ENCODE measurements at places on chromosomes 2 and 18. TPM values are rescaled to one million over a fixed set of nuclear protein-coding genes. Genes with fewer than 3 reads are reported as not detected.

The TTC27 gene
- 24.6 TPM for total RNA-seq

The LYG2 gene
- 0.18 TPM for total RNA-seq

The PPIL3 gene
- 25.9 TPM for total RNA-seq

The SLC9A4 gene
- not detected for total RNA-seq

The SLC23A3 gene
- 0.82 TPM for total RNA-seq

The SIX3 gene
- 2.9 TPM for total RNA-seq

All from A549 treated with Hydrocortisone at 1 μM for 4 hours (cell line).